ENCODE measurements at places on chromosomes 2 and 18.

DNA sequence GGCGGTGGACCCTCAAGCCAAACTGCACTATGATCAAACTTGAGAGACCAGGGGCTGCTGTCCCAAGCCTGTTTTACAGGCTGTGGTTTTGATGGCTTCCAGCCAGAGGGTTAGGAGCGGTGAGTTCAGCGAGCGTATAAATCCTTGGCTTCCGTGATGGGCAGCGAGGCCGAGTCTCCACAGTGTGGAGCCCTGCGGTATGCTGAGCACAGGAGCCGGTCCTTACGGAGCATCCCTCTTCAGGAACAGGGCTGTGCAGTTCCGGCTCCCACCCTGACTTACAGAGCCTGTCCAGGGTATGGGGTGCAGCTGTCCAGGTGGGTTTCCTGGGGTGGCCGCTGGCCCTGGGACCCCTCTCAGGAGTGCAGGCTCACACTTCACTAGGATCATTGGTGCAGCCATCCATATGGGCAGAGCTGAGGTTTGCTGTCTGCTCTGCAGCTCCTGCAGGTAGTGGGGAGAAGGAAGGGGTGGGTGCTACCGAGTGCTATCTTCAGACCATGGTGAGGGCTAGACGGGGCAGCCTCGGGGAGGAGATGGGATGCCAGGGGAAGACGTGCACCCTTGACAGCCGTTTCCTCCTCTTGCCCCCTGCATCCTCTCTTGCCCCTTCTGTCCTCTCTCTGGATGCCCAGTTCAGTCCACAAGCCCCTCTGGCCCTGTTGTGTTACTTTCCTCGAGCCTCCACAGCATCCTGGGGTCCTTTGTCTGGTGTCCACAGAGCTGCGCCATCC, 104.3 kb downstream of the FAM210A start:
- DNase-seq = no peak

GRCh38 chr18:11733031-11733430, 44.0 kb downstream of the GNAL start:
- DNase-seq = peak; percentile 71

GRCh38 chr2:207746131-207746530, 23.6 kb downstream of the FZD5 start:
- peak; percentile 14 for DNase-seq

DNA sequence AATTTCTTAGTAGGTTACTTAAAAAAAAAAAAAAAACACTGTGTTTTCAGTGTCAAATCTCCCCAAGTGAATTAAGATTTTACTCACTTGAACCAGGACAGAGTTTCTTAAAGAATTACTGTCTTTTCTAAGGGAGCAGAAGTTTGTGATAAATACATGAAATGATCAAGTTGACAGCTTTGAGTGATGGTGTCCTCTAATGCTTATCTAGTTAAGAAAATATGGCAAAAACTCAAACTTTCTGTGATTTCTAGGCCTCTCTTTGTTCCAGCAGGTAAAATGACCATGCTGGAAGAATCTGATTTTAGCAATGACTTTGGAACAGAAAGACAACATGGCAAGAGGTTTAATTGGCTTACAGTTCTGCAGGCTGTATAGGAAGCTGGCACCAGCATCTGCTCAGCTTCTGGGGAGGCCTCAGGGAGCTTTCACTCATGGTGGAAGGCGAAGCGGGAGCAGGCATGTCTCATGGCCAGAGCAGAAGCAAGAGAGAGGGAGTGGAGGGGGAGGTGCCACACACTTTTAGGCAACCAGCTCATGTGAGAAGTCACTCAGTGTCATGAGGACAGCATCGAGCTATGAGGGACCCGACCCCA, 6.6 kb downstream of the MAPRE2 start:
- no peak for DNase-seq

GRCh38 chr2:238694922-238695321, 153.0 kb upstream of the TWIST2 start:
- no peak for DNase-seq

DNA sequence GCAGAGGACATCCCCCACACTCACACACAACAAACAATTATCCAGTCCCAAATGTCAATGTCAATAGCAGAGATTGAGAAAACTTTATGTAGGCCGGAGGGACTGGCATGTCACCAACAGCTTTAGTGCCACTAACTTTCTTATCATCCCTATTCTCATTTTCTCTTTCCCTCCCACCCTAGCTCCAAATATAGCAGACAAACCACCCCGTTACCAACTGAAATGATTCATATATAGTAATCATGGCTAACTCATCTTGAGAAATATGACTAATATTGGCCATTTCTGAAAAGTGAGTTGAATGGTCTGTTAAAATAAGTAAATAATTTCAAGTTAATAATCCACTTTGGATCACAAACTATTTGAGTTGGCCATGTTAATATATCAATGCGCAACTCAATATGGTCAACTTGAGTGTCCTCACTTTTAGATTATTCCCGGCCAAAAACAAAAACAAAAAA, 242.1 kb upstream of the RND3 start:
- no peak for DNase-seq

GRCh38 chr2:56184500-56185011, 766 bp downstream of the CCDC85A start:
- no peak for DNase-seq

GRCh38 chr2:109085912-109086742, 42.9 kb upstream of the SH3RF3 start:
- no peak for DNase-seq

DNA sequence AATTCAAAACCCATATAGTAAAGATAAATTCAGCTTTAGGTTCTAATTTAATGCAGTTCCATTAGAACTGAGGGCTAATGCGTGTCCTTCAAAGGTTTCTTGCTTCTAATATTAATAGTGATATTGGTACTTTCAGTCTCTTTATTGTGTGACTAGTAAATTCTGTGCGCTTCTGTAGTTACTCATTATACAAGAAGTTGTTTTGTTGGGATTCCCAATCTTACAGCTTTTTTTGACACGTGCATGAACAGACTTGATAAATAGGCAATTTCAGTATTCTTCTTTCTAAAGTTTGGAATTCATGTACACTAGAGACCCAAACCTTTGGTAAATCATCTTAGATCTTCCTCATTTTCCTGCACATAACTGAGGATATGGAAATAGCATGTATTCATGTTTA, 71.8 kb downstream of the HAUS1 start:
- no peak for DNase-seq

DNA sequence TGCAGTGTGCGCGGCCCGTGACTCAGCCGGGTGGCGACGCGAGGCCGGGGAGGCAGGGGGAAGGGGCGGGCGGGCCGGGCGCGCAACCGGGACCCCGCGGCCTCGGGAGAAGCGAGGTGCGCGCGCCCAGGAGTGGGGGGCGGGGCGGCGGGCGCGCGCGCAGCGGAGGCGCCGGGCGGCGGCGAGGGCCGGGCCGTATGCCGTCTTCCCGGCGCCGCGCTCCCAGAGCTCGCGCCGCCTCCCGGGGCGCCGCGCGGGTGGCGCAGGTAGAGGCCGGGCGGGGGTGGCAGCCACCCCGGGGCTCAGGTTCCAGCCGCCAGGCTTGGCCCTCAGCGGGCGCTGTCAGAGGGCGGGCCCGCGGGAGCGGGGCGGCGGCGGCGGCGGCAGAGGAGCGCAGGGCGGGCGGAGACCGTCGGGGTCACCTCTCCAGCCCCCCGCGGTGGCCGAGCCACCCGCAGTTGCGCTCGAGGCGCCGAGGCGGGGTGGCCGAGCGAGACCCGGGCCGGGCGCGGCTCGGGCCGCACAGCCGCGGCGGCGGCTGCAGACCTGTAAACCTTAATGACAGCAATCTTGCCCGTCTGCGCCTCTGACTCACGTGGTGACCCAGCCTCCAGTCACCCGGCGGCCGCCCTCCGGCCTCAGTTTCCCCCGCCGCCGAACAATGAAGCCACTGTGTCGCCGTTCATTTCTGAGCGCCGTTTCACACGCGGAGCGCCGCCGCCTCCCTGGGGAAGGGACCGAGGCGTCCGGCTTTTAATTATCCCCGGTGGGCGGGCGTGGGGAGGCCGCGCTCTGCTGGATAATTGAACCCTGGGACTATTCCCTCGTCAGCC, 25.3 kb upstream of the SMAD7 start:
- DNase-seq = peak; percentile 54

DNA sequence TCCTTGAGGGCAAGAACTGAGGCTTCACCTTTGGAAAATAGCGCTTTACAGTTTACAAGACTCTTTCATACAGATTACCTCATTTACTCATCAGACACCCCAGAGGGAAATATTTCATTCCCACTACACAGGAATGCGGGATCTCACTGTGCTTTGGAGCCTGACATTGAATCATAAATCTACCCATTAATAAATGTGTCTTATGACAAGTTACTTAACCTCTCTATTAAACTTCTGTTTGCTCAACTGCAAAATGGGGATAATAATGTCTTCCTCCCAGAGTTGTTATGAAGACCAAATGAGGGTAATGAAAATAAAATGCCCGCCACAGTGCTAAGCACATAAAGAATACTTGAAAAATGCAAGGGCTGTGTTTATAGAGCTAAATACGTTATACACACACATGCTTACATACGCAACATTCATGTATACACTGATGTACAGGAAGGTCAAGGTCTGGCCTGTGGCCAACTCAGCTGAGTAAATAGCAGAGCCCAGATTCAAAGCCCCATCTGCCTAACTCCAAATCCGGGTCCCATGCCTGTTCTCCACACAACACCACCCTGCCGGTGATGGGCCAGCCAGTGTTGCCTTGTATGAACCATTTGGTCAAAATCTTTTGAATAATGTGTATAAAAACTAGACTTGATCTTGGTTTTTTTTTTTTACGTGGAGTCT, 77.8 kb upstream of the STPG4 start:
- DNase-seq = no peak

DNA sequence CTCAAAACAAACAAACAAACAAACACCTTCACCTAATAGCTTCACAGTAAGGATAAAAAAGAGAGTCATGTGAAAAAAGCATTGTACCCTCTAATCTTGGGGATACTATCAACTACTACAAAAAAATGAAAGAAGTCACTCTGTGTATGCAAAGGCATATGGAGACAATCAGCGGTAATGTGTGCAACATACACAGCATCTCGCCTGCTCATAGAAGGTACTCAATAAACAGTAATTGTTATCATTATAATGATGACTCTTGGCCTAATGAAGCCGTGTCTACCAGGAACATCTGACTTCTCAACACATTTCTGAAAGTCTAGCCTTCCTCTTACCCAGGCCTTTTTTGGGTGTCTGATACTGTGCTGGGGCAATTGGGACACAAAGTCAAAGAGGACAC, 55.3 kb downstream of the MYCN start:
- no peak for DNase-seq

DNA sequence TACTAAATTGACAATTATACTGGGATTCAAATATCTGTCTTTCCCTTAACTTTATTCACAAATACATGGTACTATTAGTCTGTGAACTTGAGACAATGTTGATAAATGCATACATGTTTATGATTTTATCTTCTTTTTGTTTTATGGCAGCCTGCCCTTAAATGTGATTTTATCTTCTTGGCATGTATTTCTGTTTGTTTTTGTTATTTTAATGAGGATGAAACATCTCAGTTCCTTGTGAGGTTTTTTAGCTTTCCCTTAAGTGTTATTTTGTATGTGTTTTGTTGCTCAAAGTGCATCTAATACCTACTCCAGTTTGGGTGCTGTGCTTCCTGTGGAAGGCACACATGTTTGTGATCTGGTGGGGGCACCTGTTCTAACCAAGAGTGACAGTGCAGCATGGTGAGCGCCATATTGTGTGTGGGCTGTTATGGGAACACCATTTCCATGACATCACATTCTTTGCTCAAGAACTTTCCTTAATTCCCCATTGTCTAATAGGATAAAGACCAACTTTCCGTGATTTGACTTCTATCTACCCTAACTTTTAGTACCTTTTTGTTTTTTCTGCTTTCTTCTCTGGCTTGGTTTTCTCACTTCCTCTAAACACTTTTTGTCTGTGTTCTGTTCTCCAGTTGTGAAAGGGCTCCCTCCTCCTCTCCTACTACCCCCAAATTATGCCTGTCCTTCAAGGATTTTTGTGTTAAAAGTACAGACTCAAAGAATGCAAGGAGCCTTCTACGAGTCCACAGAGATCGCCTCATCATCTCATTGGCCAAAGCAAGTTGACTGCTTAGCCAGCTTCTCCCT, 162.1 kb upstream of the TTC39C start:
- DNase-seq = no peak

DNA sequence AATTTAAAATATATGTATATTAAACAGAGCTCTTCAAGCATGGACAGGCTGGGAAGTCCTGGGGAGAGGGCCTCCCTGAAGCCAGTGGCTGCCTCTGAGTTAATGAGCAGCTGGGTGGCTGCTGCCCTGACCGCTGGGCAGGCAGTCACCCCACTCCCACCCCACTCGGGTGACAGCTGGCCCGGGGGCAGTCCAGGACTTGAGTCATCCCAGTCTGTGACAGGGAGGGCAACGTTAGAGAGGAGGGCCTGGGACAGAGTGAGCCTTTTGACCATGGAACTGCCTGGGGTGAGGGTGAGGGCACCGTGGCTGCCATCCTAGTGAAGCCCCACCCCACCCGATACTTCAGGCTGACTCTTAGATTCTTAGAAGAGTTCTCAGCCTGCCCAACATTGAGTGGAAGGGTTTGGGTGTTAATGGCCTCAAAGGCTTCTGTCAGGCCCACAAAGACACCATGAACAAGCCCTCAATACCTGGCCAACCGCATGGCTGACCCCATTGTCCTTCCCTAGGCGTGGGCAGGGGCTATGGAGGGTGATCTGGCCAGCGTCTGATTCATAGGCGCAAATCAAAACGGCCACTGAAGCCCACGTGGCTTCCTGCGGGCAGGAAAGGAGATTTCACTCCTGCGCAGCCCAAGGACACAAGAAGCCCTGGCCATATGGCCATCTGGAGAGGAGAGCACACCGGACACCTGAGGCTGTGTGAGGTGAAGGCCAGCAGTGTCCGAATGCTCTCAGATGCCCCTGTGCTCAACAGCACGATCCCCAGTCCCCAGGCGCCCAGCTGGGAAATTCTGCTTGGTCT, 47.5 kb downstream of the MRPS5 start:
- no peak for DNase-seq

- DNase-seq = no peak
These were observed 99.7 kb downstream of the RND3 start for GRCh38 chr2:150387586-150388288.

DNA sequence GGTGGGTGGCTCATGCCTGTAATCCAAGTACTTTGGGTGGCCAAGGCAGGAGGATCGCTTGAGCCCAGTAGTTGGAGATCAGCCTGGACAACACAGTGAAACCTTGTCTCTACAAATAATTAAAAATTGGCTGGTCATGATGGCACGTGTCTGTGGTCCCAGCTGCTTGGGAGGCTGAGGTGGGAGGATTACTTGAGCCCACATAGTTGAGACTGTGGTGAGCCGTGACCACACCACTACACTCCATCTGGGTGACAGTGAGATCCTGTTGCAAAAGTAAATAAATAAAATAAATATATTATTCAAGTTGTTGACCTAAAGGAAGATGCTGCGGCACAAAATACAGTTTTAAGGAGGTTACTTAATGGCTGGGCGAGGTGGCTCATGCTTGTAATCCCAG, 72.7 kb downstream of the LAMA3 start:
- DNase-seq = no peak

All from stimulated activated CD4-positive, alpha-beta T cell treated with anti-CD3 and anti-CD28 coated beads, Interleukin-2, amount 100 ng/mL, for 48 hours (primary cell).